Adipocyte (in vitro differentiated cells): ENCODE measurements at places on chromosomes 2 and 18.

DNA sequence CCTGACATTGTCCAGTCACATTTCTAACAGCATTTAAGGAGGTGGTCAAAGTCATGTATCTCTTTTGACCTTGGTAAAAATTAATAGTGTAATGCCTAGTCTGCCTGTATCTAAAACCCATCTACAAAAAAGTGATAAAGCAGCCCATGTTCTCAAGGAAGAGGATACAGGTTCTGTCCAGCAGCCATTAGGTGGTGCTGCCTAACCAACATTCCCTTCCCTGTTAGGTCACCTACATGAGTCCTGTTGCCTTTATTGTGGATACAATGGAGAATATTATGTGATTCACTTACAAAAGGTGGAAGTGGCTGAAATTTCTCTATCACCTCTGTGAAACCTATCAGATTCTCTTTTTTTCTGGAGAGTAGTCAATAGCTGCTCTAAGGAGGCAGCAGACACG, 52.5 kb downstream of the AQP4 start:
- DNase-seq, result no peak

DNA sequence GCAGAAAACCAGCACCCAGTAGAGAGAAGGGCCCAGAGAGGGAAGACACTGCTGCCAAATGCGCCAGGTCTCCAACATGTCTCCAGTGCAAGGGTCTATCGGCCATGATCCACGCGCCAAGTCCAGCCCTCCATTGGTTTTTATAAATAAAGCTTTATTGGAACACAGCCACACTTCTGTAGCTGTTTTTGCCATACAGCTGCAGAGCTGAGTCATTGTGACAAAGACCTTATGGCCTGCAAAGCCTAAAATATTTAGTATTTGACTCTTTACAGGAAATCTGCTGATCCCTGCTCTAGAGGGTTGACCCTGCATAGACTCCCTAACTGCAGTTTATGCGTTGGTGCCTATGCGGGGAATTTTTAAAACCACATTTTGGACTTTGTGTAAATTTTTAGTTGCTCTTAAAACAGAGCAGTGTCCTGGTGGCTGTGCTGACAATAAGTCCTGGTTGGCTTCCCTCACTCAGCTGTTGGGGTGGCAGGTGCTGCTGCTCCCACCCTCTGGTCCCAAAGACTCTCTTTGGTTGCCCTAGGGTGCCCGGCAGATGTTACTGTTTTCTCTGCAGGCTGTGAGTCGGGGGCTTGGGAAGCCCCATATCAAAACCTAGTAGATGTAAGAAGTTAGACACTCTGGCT, 154.9 kb downstream of the CTIF start:
- peak; percentile 13 for DNase-seq

GRCh38 chr2:96623116-96623515, 15.0 kb downstream of the KANSL3 start:
- DNase-seq, result no peak

DNA sequence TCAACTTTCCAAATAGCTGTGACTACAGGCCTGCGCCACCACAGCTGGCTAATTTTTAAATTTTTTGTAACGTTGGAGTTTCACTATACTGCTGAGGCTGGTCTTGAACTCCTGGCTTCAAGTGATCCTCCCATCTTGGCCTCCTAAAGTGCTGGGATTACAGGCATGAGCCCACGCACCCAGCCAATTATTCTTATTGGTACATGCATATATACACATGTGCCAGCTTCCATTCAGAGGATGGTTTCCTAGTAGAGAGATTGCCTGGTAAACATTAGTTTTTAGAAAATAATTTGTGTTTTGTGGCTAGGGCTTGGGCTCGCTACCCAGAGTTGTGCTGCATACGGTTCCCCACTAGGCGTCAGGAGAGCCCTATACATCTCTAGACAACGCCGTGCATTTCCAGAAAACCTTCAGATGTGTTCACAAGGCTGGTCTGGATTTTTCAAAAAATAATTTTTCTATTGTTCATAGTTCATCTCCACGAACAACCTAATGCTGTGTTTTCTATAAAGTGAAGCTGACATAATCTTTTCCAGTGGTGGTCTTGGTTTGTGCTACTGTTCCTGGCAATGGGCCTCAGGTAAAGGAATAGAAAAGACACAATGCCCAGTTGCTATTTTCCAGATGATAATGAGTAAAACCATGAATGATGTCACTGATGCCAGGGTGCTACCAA, 14.6 kb upstream of the AFG3L2 start:
- DNase-seq, result peak; percentile 93

DNA sequence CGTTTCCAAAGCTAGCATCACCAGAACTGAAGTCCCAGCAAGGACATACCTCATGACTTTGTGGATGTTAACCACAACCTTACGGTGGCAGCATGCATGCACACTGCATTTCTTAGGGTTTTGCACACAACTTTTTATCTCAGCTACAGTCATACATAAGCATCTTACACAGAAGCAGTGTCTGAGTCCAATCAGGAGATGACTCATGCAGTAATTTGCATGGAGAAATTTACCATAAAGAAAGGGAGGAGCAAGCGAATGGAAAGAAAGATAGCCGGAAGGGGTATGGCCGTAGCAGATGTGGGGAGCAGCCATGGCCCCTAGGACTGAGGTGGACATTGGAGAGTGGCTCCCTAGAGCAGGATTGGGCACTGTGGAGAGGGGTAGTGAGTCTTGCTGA, 522.5 kb downstream of the GALR1 start:
- DNase-seq, result no peak

DNA sequence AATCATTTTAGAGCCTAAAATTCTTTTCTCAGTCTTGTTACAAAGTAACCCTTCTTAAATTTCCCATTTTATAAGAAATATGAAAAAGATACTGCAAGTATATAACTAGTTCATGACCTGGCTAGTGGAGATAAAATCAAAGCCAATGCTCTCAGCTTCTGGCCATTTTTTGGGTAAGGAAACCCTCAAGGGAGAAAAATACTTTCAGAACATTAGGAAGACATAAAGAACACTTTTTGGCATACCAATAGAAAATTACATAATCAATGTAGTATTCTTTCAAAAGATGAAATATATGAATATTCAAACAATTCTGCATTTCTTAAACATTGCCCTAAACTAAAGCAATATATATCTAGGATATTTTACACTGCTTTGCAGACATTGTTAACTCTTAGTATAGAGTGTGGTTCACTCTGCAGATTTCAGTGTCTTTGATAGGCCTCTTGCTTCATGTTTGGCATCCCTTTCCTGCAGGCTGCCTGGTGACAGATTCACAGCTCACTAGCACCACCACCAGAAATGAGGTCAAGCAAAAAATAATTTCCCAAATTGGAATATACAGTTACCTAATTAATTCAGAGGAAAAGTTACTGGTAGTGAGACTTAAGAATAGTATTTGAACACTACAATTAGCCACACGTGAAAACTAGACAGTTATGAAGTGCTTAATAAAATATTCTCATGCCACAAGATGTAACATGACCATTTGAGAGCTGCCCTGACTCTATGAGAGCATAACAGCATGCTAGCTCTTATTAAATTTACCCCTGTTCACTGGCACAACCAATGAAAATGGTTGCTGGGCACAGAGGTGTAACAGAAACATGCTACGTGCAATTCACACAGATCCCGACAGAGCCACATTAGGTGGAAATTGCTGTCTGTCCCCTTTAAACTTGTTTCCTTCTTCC, 36.0 kb downstream of the PAIP2B start:
- peak; percentile 25 for DNase-seq

- DNase-seq, result no peak
Observed at GRCh38 chr2:197108758-197109157, 182.3 kb upstream of the PGAP1 start.

- peak; percentile 77 for DNase-seq
Observed at GRCh38 chr2:164479460-164479859, 141.8 kb downstream of the GRB14 start.

GRCh38 chr18:30527226-30527625, 515.3 kb downstream of the DSC3 start:
- DNase-seq, result no peak

- peak; percentile 81 for DNase-seq
Observed at GRCh38 chr18:37564711-37565100, 892 bp downstream of the CELF4 start.

DNA sequence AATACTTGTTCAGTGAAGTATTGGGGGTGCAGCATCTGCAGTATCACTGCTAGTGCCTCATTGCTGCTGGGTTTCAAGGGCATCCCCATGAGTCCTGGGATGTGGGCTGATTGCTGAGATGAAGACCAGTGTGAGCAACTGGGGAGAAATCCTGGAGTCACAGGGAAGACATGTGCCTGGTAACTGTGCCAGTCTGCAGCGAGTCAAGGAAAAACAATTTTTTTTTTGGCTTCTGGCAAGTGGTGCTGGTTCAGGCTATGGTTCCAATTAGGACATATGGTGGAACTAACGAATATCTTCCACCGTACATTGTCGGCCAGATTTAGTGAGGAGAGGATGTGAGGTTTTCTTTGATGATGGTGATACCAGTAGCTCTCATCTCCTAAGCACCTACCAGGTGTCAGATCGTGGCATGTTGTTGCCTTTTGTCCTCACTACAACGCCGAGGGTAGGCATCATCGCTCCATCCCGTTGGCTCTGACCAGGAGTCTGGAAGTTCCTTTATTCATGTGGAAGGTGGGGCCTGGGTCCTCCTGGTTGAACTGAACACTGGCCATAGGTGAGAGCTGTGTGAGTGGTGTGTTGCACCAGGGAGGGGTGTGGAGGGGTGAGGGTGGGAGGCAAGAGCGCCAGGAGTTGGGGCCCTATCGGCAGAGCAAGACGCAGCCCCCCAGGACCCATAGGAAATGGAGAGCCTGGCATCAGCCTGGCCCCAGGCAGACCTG, 118.0 kb upstream of the HS6ST1 start:
- no peak for DNase-seq

- DNase-seq, result no peak
Observed at GRCh38 chr2:58853420-58853819, 612.3 kb upstream of the FANCL start.

- DNase-seq, result no peak
Observed at GRCh38 chr2:120845277-120845676, 109.6 kb downstream of the GLI2 start.

DNA sequence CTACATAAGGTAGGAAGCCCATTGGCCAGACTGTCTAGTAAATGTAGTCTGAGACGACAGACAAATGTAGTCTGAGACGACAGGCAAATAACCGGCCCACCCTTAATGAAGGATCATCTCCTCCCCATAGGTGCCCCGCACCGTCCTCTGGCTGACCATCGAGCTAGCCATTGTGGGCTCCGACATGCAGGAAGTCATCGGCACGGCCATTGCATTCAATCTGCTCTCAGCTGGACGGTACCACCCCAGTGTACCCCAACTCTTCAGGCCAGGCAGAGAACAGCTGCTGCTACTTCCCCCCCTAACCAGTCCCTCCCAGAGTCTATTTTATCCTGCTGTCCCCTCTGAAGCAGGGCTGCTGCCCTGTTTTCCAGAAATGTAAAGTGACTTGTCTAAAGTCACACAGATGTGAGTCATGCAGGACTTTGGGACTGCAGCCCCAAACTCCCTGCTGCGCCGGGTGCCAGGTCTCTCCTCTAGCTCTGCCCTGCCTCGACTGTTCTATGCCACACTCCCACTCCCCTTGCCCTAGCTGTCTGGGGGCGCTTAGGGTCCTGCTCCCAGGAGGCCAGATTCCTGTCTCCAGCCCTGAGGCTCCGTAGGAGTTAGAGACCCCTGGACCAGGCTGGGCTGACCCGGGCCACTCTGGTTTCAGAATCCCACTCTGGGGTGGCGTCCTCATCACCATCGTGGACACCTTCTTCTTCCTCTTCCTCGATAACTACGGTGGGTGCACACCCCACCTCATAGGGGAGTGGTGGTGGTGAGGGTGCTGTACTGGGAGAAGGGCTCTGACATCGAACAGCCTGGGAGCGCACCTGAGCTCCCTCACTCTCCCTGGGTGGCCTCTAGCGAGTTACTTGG, 4.7 kb downstream of the SLC11A1 start:
- no peak for DNase-seq

DNA sequence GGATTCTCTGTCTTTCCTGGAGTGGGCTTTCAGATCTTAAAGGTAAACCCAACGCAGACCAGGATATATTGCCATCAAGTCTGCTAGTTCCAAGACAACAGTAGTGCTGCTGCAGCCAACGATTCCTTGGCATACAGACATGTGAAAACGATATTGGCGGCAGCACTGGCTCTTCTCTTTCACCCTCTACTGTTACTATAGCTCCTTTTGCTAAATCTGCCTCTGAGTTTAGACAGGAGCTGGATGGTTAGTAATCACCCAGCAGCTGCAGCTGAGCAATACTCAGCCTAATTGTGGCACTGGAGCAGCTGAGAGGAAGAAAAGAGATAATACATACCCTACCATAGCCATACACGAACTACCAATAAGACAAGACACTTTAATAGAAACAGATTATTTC, 4.0 kb downstream of the YES1 start:
- DNase-seq, result peak; percentile 19

GRCh38 chr2:196990788-196991461, 64.4 kb upstream of the PGAP1 start:
- no peak for DNase-seq

DNA sequence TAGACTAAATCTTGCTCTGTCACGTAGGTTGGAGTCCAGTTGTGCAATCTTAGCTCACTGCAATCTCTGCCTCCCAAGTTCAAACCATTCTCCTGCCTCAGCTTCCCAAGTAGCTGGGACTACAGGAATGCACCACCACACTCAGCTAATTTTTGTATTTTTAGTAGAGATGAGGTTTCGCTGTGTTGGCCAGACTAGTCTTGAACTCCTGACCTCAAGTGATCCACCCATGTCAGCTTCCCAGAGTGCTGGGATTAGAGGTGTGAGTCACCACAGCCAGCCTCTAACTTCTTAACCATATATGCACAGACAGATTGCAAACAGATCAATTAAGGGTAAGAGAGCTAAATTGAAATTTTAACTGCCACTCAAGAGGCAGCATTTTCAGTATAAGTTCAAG, 22.1 kb upstream of the CNGA3 start:
- no peak for DNase-seq

DNA sequence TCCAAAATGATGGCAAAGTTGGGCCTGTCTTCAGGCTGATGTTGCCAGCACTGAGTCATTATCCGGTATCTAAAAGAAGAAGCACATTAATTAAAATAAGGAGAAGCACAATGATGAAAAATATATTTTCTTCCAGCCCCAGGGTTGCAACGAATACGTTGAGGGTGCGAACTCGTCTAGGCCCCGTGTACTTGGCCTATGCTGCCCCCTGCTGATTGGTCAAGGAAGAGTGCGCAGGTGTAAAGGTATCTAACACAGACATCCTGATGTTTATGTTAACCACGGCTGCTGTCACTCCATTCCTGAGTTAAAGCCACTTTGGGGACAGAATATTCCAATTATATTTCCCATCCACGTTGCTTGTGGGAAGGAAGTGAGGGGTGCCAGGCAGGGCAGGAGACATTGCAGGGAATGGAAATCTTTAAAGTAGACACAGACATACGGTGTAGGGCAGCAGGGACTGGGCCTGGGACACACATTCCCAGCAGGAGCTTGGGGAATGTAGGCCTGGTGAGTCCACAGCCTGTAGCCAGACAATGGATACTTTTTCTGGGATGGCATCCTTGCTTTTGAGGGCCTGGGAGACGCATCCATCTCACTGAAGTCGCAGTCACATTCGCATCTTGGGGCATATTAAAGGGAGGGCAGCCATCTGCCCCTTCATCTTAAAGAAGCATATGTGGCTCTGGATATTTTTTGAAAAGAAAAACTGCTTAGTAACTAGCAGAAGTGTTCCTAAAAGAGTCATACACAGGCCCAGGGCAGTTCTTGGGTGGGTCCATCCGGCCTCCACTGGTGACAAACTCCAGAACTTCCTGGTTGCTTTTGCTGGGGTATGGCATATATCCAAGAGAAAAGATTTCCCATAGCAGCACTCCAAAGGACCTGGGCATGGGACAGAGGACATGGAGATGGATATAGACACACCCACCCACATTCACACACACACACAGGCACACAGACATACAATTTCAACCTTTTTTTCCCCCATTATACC, 81.9 kb downstream of the CLIP4 start:
- DNase-seq, result peak; percentile 68
